Lung (tissue), 17 donors: ENCODE measurements at places on chromosomes 1 and 21. TPM values are rescaled to one million over a fixed set of nuclear protein-coding genes. Genes with fewer than 3 reads are reported as not detected.

Gene PEA15
- 139 TPM for polyA plus RNA-seq

Gene CYP4B1
- 180 TPM for polyA plus RNA-seq

Gene MRPL24
- polyA plus RNA-seq, result 120 TPM

DNA sequence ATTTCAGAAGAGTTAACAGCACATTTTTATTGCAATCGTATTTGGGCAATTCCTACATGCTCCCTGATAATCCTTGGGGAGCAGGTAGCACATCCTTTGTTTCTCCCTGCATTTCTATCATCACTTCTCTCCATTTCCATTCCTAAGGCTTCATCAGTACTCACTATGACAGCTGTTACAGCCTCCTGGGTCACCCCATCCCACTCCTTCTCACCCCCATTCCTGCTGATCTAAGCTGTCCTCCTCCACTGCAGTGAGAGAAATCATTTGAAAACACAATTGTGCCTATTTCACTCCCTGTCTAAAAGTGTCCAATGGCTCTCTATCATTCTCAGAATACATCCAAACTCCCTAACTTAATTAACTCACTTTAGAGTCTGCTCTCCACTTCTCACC is 17.0 kb upstream of the TSPAN1 start:
- H3K27ac ChIP-seq, result no peak overlapping the region
- no peak for DNase-seq
- no peaks in the 10 kb centered on the region for H3K27me3 ChIP-seq
- no peaks in the 10 kb centered on the region for H3K4me1 ChIP-seq
- H3K36me3 ChIP-seq, result no peaks in the 10 kb centered on the region
- no peak overlapping the region for H3K4me3 ChIP-seq

- no peak for DNase-seq
- no peak overlapping the region for H3K4me3 ChIP-seq
- H3K36me3 ChIP-seq, result no peaks in the 10 kb centered on the region
- H3K27ac ChIP-seq, result no peak overlapping the region
- H3K27me3 ChIP-seq, result no peaks in the 10 kb centered on the region
These were observed 2.0 kb upstream of the C1orf174 start for GRCh38 chr1:3902111-3902511.

- H3K4me3 ChIP-seq, result no peak overlapping the region
- no peaks in the 10 kb centered on the region for H3K27me3 ChIP-seq
- no peak for DNase-seq
- no peak overlapping the region for H3K27ac ChIP-seq
These were observed 3.1 kb downstream of the ARHGEF10L start for GRCh38 chr1:17542645-17543044.

DNA sequence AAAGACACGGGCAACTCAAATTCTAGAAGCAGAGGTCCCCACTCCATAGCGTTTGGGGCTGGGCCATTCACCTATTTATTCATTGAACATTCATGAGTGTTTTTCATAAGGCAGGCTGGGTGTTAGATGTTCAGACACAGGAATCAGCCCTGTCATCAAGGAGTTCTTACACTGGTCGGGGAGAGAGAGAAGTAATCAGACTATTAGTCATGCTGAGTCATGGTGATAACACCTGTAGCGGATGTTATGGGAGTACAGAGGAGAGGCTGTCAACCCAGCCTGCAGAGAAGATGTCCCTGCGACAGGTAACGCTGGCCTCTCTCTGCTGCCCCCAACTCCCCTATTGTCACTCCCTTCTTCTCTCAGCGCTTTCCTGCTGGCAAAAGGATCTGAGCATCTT is 17.2 kb downstream of the LY9 start:
- H3K36me3 ChIP-seq, result no peaks in the 10 kb centered on the region
- H3K4me1 ChIP-seq, result no peaks in the 10 kb centered on the region
- DNase-seq, result no peak
- H3K27ac ChIP-seq, result no peak overlapping the region
- no peak overlapping the region for H3K4me3 ChIP-seq

DNA sequence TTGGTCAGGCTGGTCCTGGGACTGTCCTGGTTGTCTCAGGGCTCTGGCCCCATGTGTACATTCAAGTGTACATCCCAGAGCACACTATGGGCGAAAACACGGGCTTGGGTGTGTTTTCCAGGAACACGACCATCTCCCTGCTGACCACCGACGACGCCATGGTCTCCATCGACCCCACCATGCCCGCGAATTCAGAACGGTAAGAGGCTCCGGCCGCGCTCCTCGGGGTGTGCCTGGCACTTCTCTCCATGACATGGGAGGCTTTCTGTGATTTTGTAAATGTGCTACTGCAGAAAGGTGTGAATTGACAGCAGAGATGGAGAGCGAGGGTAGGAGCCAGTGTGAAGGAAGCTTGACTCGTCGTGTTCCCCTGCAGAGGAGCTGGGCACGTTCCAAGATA is 34.4 kb downstream of the PDE9A start:
- H3K4me3 ChIP-seq, result no peak overlapping the region
- no peaks in the 10 kb centered on the region for H3K4me1 ChIP-seq
- H3K27me3 ChIP-seq, result no peaks in the 10 kb centered on the region
- no peaks in the 10 kb centered on the region for H3K36me3 ChIP-seq
- H3K27ac ChIP-seq, result no peak overlapping the region

DNA sequence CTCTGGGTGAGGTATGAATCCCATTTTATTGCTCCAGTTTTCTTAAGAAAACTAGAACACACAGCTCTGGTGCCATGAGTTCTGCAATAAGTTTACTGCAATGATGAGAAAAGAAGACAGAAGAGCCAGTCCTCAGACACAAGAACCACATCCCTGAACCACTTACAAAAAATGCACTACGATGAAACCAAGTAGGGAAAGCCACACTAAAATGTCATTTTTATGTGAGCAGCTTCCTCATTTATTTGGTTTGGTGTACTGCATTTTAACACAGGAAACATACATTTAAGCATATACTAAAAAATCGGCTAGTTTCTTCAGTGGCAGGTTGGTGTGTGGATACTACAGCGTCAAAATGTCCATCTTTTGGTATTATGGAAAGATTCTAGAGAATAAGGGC is 95.9 kb downstream of the PTPN14 start:
- no peak overlapping the region for H3K4me3 ChIP-seq
- H3K27ac ChIP-seq, result no peak overlapping the region
- no peak for DNase-seq
- H3K4me1 ChIP-seq, result no peaks in the 10 kb centered on the region
- no peaks in the 10 kb centered on the region for H3K27me3 ChIP-seq
- H3K36me3 ChIP-seq, result no peaks in the 10 kb centered on the region
